ENCODE measurements at places on chromosomes 16 and 17.

DNA sequence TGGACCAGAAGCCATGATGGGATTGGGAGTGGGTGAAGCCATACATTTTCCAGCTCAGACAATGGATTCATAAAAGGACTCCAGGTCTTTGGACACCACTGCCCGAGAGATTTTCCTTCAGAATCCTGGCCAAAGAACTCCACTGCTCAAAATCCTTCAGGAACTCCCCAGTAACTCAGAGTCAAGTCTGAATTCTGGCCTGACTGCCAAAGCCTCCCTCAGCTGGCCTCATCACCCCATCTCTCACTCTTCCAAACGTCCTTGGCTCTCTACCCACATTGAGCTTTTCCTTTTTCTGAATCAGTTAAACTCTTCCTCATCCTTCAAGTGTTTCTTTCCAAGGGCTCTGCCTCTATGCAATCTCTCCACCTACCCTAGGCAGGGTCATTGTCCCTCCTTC lies 1.2 kb upstream of the SEPTIN1 start:
- DNase-seq: no peak

DNA sequence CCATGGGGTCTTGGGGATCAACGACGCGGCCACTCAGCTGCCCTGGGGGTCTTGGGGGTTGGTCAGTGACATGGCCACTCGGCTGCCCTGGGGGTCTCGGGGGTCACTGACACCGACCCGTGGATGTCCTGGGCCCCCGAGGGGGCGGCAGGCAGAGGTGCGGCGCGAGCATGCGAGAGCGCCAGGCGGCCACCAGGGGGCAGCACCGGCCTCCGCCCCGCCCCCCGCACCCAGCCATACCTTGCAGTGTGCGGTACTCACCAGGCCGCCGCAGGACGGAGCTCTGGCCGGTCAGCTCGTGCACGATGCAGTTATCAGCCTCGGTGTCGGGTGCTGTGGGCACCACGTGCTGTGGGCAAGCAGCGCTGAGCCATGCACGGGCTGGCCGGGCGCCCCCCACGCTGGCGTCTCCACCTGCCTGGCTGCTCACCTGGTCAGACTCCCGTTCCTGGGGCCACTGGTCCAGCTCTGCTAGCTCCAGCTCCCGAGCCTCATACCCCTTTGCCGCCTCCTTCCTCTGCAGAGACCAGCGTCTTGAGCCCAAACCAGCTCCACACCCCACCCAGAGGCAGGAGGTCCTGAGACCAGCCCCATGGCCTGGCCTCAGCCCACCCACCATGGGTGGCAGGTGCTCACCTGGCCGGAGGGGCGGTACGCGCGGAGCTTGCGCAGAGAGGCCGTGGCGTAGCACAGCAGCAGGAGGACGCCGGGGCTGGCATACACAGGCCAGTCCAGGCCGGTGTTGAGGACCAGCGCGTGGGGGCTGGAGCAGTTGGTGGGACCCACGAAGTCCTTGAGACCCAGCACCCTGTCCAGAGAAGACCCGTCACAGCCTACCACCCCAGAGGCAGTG lies 31.2 kb downstream of the CTU2 start:
- peak; percentile 69 for DNase-seq

GRCh38 chr16:56048425-56049105 lies 142.7 kb upstream of the GNAO1 start:
- DNase-seq: no peak

GRCh38 chr16:48629016-48629415 lies 19.0 kb upstream of the N4BP1 start:
- DNase-seq: no peak

GRCh38 chr17:74454197-74455024 lies 12.0 kb upstream of the CD300A start:
- peak; percentile 87 for DNase-seq

- no peak for DNase-seq
Measured at GRCh38 chr17:1228781-1229348, 41.4 kb upstream of the BHLHA9 start.

DNA sequence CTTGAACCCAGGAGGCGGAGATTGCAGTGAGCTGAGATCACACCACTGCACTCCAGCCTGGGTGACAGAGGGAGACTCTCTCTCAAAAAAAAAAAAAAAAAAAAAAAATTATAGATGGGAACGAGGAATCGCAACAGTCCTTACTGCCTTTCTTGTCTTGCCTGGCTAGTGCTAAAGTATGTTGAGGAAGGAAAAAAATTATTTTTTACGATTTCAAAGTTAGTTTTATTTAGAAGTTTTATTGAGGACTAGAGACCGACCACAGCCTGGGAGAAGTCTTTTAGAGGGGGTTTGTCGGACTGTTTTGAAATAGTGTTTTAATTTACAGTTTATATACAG lies 15.8 kb upstream of the DNAH17 start:
- no peak for DNase-seq

- DNase-seq: no peak
Measured at GRCh38 chr17:64077379-64077778, 52.6 kb downstream of the ERN1 start.

DNA sequence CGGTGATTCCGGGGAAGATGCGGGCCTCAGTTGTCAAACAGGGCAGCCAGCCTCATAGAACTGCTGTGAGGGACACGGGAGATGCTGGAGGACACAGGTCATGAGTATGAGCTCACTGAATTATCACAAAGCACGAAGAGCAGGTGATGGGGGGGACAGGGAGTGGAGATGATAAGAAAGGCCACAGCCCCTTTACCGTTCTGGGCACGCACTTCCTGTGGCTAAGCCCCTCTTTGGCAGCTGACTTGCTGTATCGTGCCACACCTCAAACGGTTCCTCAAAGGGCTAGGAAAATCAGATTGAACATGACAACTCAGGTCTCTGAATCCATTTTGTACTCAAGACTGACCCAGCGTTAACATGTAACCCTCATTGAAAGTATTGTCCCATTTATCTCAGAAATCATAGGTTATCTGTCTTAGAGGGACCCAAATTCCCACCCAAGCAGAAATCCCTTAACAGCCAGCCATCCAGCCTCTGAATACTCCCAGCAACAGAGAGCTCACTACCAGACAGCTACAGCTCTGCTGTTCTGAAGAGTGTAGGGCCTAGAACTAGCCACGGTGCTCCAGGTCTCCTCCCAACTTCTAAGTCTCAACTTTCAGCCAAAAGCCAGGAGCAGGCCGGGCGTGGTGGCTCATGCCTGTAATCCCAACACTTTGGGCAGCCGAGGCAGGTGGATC lies 5.0 kb upstream of the SRL start:
- no peak for DNase-seq

DNA sequence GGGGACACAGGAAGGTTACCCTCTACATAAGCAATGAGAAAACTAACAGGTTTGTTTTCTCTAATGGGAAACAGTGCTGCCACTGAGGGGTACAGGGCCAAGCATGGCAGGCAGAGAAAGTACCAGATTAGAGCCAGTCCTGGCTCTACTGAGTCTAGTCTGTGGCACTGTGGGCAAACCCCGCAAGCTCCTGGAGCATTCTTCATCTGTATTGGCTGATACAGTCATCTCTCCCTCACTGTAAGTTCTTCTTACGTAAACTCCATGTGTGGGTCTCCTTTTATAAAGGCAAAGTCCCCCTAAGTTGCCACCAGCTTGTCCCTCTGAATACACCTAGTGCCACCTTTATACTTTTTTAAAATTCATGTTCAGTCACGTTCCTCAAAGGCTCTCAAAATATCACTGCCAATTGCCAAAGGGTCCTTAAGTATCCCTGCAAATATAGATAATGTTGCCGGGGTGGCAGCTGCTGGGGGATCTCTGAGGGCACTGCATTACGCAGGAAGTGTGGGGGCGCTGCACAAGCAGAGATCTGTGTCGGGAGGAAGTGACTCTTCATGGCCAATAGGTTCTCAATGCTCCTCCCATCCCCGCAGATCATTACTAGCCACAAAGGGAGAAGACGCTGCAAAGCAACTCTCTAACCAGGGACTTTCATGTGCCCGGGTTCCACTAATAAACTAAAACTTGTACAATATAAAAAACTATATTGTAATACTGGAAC lies 18.8 kb downstream of the XPO6 start:
- peak; percentile 80 for DNase-seq

DNA sequence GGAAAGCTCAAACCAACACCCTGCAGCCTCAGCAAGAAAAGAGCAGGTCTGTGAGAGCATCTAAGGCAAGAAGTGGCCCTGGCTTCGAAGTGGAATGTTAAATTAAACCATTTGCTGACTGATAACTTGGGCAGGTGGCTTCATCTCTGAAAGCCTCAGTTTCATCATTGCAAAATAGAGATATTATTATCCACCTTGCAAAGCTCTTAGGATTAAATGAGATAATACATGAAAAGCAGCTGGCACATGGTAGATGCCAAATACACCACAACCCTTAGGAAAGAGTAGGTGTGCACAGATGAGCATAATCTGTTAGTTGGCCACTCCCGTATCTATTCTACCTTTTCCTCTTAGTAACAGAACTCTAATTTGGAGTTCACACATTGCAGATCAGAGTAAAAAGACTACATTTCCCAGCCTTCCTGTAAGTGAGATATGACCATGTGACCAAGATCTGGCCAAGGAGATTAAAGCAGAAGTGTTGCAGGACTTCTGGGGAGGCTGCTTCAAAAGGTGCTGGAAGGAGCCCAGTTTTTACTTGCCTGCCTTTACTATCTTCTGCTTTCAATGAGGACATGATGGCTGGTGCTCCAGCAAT lies 288.7 kb downstream of the SOX9 start:
- no peak for DNase-seq

DNA sequence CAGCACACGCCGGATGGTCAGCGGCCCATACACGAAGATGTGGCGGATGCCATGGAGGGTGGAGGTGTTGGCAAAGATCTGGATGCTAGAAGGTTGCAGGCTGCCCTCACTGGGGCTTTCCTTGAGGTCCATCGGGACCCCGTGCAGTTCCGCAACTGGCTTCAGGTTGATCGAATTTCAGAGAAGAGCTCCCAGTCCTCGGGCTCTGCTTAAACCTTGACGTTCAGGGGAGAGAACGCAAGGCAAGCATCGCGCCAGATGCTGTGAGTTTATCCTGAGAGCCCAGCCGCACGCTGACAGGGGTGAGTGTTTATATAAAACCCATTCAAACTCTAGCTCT lies 98.7 kb upstream of the CCL2 start:
- no peak for DNase-seq

GRCh38 chr17:57077000-57077399 lies 8.0 kb upstream of the AKAP1 start:
- no peak for DNase-seq

GRCh38 chr17:73414171-73414955 lies 102.6 kb upstream of the CDC42EP4 start:
- DNase-seq: no peak

DNA sequence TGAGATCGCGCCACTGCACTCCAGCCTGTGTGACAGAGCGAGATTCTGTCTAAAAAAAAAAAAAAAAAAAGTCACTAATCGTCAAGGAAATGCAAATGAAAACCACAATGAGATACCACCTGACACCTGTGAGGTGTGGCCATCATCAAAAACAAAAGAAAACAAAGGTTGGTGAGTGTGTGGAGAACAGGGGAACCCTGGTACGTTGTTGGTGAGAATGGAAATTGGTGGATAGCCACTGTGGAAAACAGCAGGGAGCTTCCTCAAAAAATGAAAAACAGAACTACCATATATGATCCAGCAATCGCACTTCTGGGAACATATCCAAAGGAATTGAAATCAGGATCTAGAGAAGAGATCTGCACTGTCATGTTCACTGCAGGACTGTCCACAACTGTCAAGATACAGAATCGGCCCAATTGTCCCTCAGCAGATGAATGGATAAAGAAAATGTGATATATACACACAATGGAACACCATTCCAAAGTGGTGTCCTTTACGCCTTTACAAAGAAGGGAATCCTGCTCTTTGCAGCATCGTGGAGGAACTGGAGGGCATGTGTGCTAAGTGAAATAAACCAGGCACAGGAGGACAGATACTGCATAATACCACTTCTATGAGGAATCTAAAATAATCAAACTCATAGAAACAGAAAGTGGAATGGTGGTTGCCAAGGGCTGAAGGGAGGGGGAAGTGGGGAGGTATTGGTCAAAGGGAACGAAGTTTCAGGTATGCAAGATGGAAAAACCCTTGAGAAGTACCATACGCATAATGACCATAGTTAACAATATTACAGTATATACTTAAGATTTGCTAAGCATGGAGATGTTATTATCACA lies 63.5 kb upstream of the PLCG2 start:
- no peak for DNase-seq

GRCh38 chr16:79698341-79698753 lies 97.8 kb upstream of the MAF start:
- no peak for DNase-seq

GRCh38 chr16:2150418-2151187 lies 2.2 kb downstream of the RAB26 start:
- DNase-seq: peak; percentile 72

GRCh38 chr17:46851029-46851741 lies at the start of gene WNT9B:
Gene WNT9B (plus strand): TSS chr17:46851583. CDS start chr17:46851639, 56 bp downstream.
- DNase-seq: peak; percentile 36

DNA sequence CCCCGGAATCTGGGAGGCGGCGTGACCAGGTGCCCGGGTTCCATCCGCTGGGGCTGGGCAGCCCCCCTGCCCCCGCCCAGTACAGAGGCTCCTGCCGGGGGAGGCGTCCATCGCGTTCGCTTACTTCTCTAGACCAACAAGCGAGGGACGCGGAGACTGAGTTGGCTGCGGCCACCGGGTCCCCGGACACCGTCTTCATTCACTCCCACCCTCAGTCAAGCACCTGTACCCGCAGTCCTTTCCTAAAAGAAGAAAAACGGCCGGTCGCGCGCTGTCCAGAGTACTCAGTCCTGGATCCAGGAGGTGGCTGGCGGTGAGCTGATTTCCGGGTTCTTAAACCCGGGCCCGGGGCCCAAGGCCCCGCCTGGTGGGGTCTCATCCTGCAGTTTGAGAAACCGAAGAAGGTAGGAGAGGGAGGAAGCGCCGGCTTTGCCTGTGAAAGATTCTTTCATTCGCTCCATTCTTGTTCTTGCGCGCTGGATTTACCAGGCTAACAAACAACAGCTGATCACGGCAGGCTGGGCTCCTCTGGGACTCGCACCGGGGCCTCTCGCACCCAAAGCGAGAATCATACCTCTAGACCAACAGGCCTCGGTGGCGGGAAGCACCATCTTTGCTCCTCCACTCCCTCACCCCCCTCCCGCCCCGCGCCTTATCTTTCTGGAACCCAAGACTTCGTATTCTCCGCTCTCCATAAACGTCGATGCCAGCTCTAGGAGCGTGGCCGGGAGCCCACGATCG lies 17.4 kb upstream of the OR1F1 start:
- DNase-seq: peak; percentile 46

GRCh38 chr16:86953631-86954391 lies 363.4 kb downstream of the C16orf95 start:
- no peak for DNase-seq

GRCh38 chr16:56860226-56861020 lies 4.6 kb upstream of the SLC12A3 start:
- DNase-seq: peak; percentile 50

GRCh38 chr17:2943981-2944380 lies 119.4 kb downstream of the OR1D5 start:
- no peak for DNase-seq

GRCh38 chr17:30942308-30943079 lies 20.7 kb downstream of the ADAP2 start:
- DNase-seq: no peak

GRCh38 chr17:76714822-76715495 lies 4.2 kb upstream of the MXRA7 start:
- peak; percentile 85 for DNase-seq

- DNase-seq: no peak
Measured at GRCh38 chr16:12988071-12988470, 86.7 kb downstream of the SHISA9 start.

GRCh38 chr16:54651440-54652195 lies 279.0 kb upstream of the IRX5 start:
- DNase-seq: no peak
